ENCODE measurements at places on chromosomes 11 and 22.

DNA sequence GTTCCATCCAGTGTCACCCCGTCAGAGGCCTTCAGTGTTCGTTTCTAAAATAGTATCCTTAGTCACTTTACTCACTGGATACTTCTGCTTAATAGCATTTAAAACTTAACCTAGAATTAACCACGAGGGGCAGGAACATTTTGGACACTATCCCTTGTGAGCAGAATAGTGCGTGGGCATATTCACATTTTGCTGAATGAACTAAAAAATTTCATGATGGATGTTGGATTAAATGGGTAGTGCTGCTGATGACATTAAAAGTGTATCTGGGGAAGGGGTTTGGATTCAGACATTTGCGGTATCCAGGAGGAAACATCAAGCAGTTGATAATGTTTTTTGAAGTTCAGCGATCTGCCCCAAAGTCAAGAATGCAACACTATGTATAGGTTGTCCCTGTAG is 750 bp upstream of the NAT10 start:
- no peak for DNase-seq

DNA sequence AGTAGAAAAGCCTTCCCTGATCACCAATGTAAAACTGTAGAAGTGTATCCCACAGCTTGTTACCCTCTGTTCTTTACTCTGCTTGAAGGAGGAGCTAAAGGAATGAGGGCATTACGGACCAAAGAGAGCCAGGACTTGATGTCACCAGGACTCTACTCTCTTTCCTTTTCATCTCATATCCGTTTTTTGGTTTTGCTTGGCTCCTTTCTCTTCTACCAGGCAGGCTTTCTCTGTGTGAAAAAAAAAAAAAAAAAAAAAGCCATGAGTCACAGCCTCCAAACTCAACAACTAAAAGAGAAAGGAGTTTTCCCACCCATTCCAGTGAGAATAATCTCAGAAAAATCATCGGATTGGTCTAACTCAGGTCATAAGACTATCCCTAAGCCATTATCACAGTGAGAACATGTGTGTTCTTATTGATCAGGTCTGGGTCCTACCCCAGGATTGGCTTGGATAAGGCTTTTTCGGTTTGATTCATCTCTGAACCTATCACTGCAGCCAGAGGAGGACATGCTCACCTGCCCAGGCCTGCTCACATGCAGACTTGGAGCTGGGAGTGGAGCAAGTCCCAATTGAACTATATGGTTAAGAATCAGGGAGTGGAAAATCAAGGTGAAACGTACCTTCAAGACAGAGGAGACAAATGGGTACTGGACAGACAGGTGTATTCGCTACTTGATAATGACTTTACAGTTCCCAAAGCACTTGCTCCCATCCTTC is 19.4 kb upstream of the LRRC55 start:
- no peak for DNase-seq

GRCh38 chr22:30649430-30650007 is 13.9 kb downstream of the SLC35E4 start:
- no peak for DNase-seq

- DNase-seq, result no peak
Measured at GRCh38 chr22:37148031-37148651, 1.6 kb downstream of the IL2RB start.

- DNase-seq, result no peak
Measured at GRCh38 chr11:117057317-117057716, 40.9 kb downstream of the SIK3 start.

DNA sequence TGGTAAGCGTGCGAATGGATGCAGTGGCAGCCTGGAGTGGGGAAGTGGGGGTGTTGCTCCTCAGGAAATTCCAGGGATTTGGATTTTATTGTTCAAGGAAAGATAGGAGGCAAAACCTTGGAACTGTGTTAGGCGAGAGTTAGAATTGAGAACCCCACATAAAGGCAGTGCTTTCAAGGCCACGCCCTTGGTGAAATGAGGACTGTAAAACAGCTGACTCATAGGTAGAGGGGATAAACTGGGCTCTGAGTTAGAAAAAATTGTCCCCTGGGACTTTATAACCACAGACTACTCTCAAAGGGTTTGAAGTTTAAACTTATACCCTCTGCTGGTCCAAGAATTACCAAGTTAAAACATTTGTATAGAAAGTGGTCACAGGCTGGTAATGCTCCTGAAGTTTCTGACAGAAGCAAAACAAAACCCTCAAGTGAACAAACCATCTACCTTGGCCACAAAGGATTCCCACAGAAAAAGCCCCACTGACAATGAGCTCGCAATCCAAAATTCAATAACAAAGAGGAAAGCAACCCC is 250.3 kb upstream of the TBCEL start:
- DNase-seq, result no peak

DNA sequence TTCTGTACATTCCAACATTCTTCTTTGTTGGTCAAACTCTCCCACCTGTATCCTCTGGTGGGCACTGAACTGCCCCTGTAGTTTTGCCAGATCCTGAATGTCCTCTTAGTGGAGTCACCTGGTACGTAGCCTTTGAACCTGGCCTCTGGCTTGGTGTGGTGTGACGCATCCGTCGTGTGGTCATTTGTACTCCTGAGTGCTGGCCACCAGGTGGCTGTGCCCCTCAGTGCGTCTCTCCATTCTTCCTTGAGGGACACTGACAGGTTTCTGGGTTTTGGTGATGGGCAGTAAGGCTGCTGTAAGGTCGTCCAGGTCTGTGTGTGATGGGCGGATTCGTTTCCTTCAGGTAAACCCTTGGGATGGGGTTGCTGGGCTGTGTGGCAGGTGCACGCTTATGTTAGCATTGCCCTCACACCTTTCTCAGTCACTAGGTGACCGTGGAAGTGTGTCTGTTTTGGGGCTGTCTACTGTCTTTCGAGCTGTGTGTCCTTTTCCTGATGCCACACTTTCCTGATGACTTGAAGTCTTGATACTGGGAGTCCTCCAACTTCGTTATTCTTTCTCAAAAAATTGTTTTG is 13.6 kb upstream of the RANBP1 start:
- no peak for DNase-seq

DNA sequence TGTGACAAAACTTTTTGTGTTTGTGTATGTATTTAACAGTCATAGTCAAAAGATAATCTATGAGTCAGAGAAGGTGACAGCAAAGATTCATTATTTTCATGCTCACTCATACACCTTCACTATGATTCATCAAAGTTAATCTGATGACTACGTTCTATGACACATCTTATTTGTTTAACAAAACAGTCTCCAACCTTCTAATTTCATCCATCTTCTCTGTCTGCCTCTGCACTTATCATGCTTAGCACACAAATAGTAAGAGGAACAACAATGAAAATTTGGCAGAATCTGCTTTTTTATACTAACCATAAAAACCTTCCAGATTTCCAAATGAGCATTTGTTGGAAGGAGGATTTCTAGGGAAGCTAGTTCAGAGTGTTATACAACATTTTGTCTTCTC is 568.9 kb downstream of the LUZP2 start:
- no peak for DNase-seq

DNA sequence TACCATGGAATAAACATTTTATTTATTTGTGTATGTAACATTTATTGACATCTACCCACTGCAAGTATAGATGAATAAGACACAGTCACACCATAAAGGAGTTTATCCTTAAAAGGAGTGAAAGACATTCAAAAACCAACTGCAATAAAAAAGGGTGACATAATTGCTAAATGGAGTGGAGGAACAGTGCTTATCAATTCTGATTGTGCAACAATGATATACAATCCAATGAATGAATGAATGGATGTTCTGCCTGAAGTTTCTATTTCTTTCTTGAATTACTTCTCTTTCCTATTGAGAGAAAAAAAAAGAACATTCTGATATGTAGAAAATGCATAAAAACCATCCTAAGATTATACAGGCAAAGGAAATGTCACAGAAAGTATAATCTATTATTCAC is 10.0 kb downstream of the MMP7 start:
- DNase-seq, result no peak

DNA sequence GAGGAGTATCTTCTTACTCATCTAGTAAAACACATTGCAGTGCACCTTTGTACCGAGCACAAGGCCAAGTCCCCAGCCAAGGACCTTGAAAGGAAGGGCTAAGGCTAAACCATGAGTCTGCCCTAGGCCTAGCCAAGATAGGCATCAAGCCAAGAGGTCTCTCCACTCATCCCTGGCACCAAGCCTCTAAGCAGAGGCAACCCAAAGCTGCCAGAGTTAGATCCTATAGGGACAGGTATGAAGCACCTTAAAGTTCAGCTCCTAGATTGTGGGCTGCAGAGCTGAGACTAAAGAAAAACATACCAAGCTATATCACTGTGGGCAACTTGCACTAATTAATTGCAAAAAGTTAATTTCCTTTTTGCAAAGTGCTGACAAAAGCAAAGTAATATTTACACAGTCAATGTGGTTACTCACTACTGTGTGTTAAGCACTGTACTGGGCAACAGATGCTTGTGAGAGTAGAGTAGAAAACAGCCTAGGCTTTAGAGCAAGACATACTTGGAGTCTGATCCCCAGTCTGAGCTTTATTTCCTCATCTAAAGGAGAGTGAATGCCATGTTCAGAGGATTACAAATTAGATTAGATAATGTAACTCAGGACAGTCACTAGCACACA is 7.2 kb downstream of the COA4 start:
- DNase-seq, result no peak

DNA sequence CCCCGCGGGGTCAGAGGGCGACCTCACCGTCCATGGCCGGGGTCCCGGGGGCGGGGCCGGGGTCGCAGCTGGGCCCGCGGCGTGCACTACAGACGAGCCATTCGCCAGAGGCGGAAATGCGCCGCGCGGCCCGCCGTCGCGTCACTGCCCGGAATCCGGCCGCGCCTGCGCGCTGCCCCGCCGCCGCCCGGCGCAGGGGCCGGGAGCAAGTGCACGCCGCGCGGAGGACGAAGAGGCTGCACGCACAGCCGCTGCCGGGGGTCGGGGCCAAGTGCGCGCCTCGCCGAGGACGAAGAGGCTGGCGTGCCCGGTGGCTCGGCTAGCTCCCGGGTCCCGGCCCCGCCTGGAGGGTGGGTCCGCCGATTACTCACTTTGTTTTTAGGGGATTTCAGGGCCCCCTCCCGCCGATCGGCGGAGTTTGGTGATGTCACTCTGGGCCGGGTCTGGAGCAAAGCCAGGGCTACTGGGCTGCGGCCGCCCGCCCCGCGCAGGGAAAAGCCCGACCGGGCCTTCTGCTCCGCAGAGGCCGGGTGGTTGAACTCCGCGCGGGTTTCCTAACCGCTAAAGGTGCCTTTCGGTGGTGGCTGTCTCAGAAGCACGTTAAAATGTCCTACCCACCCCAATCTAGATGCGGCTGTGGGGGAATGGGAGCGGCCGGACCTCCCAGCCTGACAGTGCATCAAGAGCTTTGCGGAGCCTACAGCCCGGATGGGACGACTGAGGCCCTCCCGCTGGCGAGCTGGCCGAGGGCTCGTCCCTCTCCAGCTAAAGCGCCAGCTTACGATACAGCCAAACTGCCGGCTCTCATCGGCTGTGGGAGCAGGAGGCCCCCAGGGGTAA is at the start of gene RELA:
TSS of gene RELA (minus strand) at position 118 of the 840 bp plus-strand sequence. CDS start at position 34, 84 bp downstream.
- DNase-seq, result peak; percentile 76

GRCh38 chr11:95912902-95913560 is 10.9 kb downstream of the MTMR2 start:
- no peak for DNase-seq

- DNase-seq, result no peak
Measured at GRCh38 chr11:123193742-123194141, 1.3 kb downstream of the CLMP start.

- no peak for DNase-seq
Measured at GRCh38 chr11:57815476-57815875, 53.9 kb downstream of the CTNND1 start.

DNA sequence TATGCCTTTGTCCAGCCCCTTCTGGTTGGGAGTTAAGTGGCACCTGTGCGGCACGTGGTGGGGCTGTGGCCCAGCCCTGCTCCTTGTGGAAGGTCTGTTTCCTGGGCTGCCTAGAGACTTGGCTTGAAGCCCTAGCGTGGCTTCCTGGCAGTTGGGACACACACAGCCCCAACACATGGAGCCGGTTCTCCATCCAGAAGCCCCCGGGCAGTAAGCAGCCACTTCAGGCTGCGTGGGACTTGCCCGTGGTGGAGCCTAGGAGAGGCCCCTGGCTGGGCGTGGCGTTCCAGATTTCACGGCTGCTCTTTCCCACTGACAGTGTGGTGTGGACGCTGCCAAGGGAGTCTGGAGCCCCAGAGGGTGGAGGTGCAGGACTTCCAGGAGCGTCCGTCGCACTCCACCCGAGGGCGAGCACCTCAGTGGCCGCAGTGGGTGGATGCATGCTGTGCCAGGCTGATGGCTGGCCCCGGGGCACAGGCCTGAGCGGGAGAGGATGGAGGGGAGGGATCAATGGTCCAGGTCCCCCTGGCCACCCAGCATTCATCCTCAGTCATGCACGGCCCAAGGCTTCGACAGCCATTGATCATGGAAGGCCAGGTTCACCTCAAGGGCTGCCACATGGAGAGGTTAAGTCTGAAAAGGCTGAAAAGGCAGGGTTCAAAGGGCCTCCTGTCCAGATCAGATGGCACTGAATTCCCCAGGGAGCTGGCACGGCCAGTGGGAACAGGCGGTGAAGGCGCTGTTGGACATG is 9.3 kb downstream of the CCND1 start:
- DNase-seq, result no peak

GRCh38 chr22:49953680-49954344 is 6.8 kb upstream of the PIM3 start:
- DNase-seq, result no peak

DNA sequence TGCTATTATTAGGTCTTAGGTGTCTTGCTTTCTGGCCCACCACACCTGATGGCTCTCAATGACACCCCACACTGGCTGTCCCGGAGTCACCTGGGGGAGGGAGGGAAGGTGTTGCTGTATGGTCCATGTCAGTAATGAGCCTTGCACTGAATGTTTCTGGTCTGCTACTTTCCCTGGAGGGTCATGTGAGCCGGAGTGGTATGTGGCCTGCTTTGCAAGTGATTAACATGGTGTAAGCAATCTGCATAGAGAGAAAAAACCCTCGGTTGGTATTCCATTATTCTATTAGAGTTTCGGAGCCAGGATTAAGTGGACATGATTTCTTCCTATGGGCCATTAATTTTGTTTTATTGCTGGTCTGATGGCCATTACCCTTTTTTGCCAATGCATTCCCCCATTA is 63.9 kb downstream of the PKNOX2 start:
- DNase-seq, result no peak

DNA sequence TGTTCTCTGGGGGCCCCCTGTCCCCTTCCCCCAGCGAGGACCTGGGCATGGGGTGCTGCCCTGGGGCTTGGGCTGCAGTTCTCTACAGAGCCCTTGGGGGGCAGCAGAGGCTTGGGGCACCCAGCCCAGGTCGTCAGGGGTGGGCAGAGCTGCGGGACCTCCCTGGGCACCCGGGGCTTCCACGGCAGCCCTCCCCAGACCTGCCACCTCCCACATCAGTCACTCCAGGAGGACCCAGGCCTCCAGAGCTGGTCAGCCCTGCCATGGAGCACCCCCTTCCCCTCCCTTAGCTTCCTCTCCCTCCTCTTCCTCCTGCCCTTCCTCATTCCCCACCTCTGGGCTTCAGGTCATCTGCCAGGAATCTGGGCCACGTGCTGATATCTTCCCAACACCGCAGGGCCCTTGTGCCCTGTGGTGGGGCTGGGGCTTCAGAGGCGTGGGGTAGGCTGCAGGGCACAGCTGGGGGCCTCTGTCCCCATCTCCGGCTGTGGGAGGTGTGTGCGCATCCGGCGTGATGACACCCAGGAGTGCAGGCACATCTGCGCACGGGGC is 5.8 kb downstream of the TSPAN4 start:
- DNase-seq, result no peak

Data from thymus (tissue), 14 donors.